WTC11 (cell line): ENCODE measurements at places on chromosomes 11 and 22. TPM values are rescaled to one million over a fixed set of nuclear protein-coding genes. Genes with fewer than 3 reads are reported as not detected.

DNA sequence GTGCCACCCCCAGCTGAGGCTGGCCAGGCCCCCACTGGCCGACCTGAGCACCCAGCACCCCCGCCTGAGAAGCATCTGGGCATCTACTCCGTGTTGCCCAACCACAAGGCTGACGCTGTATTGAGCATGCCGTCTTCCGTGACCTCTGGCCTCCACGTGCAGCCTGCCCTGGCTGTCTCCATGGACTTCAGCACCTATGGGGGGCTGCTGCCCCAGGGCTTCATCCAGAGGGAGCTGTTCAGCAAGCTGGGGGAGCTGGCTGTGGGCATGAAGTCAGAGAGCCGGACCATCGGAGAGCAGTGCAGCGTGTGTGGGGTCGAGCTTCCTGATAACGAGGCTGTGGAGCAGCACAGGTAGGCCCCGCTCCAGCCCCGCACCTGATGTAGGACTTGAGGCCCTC is 4.7 kb downstream of the ZBTB16 start:
- no peak for DNase-seq

DNA sequence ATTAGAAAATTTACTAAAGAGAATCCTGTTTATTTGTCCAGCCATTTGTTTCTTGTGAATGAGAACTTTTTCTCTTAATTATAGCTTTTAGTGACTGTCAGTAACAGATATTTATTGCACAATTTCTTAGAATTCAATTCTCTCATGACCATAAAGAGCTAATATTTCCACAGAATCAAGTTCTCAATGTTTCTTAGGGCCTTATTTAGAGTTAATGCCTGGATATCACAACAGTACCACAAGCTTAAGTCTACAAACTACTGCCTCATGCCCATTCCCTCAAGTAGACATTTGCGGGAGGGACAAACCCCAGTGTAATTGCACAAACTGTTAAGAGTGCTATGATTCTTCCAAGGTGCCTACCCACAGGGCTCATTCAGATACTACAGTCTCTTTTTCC is 199.7 kb upstream of the POU2AF2 start:
- no peak for DNase-seq

- no peak for DNase-seq
These were observed 122.4 kb downstream of the ETS1 start for GRCh38 chr11:128464878-128465450.

DNA sequence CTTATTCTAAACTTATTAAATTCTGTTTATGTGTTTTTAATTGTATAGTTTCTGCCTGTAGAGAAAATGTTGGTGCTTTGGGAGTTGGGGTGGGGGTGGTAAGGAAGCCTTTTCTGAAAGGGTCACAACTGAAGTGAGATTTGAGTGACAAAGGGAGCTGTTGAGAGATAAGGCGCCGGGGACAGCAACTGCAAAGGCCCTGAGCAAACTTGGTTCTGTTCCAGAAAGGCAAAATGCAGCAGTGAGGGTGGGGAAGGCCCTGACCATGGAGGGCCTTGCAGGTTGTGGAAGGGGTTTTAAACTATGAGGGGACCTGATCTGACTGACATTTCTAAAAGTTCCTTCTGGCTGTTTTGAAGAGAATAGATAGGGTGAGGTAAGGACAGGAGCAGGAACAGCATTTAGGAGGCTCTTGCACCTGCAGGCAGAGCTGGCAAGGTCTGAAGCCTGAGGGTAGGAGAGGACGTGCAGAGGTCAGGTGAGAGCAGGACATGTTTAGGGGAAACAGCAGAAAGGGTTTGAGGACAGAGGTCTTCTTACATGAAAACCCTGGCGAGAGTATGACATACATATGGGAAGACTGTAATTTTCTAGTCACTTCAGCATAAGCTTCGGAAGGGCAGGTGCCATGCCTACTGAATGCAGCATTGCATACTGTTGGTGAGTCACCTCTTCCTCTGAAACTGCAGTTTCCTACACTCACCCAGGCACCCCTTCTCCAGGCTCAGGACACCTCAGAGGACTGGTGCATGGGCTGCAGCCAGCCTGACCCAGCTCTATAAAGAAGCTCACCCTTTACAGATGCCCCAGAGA is 190.7 kb downstream of the SNX19 start:
- no peak for DNase-seq

- no peak for DNase-seq
These were observed 384.1 kb downstream of the CTTN start for GRCh38 chr11:70782401-70782913.

Gene HIRA
- 42.1 to 51.0 TPM (median 44.2 TPM) in 3 replicates for total RNA-seq

Gene LRRC75B
- total RNA-seq, result 17.3 to 19.2 TPM (median 17.6 TPM) in 3 replicates
